ENCODE measurements at places on chromosomes 12 and 14.
A peak's percentile ranks its signal among the peaks of the same experiment; 100 is the strongest.

- no peak for DNase-seq
Measured at GRCh38 chr14:43894534-43894933, 612.5 kb downstream of the FSCB start.

DNA sequence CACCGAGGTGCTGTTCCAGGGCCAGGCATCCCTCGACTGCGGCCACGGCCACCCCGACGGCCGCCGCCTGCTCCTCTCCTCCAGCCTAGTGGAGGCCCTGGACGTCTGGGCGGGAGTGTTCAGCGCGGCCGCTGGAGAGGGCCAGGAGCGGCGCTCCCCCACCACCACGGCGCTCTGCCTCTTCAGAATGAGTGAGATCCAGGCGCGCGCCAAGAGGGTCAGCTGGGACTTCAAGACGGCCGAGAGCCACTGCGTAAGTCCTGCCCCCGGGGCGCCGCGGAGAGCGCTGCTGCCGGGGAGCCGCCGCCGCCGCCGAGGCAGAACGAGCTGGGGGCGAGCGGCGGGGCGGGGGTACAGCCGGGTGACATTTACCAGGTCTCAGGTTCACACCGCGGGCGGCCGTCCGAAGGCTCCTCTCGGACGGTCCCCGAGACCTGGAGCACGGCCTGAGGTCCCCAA lies 1.4 kb downstream of the PLXNC1 start:
- no peak for DNase-seq

GRCh38 chr14:70907176-70907995 lies at the start of gene PCNX1:
Gene PCNX1 (plus strand): TSS chr14:70907459. CDS start chr14:70907851, 392 bp downstream.
- peak; percentile 90 for DNase-seq

GRCh38 chr12:21553329-21553675 lies 27.2 kb downstream of the SPX start:
- no peak for DNase-seq

DNA sequence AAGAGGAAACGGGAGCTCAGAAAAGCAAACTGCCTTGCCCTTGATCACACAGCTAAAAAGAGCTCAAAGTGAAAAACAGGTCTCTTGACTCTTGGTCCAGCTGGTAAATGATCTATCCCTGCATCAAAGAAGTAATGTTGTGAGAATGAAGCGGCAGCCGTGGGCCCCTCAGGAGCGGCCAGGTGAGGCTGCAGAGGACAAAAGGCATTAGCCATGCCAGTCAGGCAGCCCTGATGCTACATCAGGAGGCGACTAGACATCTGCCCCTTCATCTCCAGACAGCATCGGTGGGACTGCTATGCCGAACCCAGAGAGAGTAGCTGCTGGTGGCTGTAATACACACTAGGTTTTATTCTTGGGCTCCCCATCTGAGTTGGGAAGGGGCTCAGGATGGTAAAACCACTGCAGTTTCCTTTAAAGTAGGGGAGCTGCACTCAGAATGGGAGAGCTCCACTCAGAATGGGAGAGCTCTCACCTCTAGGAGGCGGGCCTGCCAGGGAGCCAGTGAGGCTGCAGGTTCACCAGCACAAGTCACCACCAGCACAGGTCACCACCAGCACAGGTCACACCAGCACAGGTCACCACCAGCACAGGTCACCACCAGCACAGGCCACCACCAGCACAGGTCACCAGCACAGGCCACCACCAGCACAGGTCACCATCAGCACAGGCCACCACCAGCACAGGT lies 120.1 kb downstream of the TSPAN9 start:
- DNase-seq = no peak

Measured in activated CD4-positive, alpha-beta T cell treated with anti-CD3 and anti-CD28 coated beads for 4 hours (primary cell).